ENCODE measurements at places on chromosomes 6 and 20.

- peak; percentile 17 for DNase-seq
These were observed 110.9 kb downstream of the HFE start for GRCh38 chr6:26197933-26198721.

DNA sequence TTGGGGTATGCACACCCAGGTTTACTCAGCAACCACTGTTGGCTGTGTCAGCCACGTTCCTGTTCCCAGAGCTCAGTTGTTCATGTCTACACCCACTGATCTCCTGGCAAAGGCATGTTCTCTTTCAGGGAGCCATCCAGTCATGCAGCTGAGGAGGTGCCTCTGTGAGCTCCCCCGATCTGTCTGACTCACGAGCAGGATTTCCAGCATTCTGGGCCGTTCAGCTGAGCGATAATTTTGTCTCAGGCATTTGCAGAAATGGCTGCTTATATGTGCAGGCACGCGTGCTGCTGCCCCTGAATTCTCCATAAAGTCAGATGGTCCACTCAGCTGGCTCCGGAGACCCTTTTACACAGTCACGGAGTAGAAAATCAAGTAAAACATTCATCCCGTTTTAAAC lies 78.4 kb upstream of the IYD start:
- DNase-seq: no peak

DNA sequence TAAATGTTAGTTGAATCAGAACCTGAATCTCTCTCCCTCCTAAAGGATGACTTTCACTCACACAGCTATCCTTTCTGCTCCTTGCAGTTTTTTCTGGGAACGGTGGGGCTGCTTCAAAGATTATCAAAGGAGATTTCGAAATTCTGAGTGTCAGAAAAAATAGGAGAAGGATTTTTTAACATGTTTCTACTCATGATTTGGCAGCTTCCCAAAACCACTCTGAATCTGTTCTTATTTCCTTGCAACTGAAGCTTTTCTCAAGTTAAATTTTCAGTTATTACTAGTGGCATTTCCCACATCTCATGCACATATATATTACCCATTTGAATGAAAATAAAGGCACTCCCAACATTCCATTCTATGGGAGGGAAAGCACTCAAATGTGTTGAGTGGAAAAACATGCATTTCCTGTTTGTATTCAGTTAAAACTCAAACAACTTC lies 123.6 kb downstream of the LCA5 start:
- DNase-seq: no peak

GRCh38 chr6:14088600-14089192 lies 28.9 kb upstream of the CD83 start:
- no peak for DNase-seq

- DNase-seq: no peak
These were observed 121.9 kb downstream of the SIM1 start for GRCh38 chr6:100342830-100343229.

GRCh38 chr20:14848806-14849205 lies 511.4 kb upstream of the FLRT3 start:
- DNase-seq: no peak

DNA sequence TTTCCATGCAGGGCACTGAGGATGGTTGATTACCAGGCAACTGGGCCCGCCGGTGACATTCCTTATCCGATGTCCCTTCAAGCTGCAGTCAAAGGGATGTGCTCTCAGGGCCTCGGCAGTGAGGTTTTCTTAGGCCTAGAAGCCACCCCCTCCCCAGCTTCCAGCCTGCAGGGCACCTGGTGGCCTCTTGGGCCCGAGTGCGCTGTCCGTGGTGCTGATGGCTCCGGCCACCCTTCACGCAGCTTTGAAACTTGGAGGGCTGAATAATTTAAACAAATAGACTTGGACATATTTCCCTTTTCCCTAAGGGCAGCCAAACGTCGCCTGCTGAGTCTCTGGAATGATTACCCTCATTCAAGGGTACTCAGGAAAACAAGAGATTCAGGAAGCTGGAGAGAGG lies 8.9 kb upstream of the MLN start:
- DNase-seq: peak; percentile 21

DNA sequence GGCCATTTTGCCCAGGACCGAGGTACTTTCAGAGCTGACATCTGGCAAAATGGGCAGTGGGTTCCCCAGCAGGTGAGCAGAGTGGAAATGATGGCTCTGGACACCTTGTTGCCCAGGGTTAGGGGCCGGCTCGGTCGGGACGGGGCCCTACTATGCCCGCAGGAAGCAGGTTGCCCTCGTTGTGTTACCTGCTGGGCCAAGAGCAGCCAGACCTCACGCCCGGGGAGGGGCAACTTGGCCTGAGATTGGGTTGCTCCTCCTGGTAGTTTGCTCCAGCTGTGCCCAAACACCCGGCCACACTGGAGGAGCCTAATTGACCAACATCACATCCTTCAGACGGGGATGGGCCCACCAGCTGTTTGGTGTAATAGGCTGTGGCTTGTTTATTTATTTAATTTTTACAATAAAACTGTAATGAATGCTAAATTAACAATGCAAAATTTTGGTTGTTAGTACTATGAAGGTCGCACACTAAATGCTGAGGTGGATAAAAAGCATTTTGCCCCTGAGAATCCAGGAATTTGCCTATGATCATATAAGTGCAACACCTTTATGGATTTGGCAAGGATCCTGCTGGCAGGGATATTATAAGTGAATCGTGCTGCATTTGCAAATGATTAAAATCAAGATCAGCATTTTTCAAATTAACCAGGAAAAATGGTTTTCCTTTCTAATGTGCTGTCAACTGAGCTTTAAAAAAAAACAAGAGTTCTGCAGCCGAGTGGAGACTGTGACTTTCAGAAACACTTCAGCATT lies 26.6 kb upstream of the PCMTD2 start:
- no peak for DNase-seq

DNA sequence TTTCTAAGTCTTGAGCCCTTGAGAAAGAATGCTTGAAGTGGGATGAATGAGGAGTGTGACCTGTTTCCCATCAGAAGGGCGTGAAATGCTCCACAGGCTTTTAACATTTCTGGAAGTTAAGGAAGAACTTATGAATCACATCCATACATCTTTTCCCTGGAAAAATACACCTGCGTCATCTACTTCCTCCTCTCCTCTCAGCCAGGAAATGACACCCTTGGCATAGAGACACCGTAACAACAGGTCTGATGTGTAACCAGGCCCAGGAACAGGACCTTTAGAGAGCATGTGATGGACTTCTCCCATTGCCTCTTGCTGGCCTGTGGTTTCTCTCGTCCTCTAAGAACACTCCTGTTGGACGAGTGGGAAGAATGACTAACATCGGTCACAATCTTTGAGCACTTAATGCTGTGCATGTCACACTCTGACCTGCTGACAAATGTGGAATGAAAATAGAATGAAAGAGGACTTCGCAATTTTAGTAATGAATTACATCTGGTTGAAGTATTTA lies 28.5 kb upstream of the CITED2 start:
- no peak for DNase-seq

GRCh38 chr6:106643061-106643460 lies 13.7 kb downstream of the QRSL1 start:
- no peak for DNase-seq

GRCh38 chr6:89853068-89853467 lies 23.4 kb downstream of the CASP8AP2 start:
- DNase-seq: no peak

DNA sequence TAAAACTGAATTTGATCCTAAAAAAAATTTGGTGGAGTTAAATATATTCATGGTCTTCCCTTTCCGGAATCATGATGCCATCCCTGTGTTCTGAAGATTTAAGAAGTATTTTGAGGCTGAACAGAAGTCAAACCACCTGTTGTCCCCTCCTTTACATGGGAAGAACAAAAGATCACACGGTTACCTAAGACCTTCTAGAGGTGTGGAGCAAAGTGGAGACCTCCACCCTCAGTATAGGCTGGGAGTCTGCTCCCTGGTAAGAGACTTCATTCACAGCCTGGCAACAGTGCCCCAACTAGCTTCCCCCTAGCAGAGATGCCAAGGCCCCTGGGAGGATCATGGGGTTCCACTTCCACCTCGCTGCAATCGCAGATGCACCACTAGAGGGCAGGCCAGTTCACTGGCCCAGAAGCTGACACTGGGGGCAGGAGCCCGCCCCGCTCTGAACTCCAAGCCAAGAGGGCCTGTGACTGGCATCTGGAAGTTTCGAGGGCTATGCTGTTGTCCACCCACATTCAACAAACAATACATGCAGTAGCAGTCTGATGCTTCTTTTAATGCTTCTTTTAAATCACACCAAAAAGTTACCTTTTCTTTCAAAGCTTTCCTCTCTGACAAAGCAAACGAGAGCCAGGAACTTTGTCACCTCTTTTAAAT lies 19.5 kb upstream of the UBE2J1 start:
- DNase-seq: peak; percentile 76

DNA sequence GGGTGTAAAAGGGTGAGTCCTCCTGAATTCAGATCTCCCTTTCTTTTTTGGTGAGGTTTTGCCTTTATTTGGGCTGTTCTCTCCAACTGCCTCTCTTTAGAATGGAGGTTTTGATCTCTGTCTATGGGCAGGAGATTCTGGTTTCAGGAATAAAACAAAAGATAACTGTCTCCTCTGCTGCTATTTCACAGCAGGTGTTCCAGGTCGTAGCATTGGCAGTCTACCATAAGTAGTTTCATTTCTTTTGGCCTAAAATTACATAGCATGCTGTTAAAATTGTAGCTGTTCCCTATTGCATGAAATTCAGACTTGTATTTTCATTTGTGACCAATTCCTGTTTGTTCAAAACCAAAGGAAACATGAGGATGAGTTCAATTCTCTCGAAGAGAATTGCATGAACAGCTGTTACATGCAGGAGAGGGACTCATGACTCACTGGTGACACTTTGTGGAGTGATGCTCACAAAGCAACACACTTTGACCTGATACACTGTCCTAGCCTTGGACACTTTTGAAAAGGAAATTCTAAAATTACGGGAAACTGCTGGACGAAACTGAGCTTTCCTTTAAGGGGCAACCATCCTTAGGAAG lies 76.8 kb upstream of the SIRPG start:
- peak; percentile 57 for DNase-seq

GRCh38 chr6:151389618-151390275 lies 1.6 kb downstream of the ZBTB2 start:
- no peak for DNase-seq

DNA sequence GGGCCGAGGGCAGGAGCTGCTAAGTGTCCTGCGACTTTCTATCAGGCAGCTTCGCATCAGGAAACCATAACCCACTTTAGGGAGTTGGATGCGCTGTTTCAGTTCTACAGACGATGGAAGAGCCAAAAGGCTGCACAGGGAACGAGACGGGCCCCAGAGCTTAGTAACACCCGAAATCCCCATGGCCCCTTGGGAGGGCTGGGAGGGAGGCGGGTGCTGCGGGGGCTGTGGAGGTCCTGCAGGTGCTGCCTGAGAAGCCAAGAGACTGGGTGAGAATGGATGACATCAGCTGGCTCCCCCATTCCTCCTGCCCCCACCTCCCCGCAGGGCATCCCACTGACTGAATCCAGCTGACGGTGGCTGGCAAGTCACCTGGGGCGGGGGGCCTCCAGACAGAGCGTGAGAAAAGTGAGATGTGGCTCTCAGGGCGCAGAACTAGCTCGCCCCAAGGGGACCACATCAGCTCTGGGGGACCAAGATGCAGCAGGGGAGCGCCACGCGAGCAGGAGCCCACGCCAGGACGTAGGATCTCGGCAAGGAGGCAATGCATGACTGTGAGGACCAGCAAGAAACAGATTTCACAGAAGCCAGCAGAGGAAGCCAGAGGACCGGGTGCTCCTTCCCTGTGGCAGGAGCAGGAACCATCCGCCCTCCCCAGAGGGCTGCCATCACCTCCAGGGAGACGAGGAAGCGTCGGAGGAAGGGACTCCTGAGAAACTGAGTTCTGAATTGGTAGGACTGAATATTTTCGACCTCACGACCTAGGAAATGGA lies 36.8 kb downstream of the PNLDC1 start:
- no peak for DNase-seq

GRCh38 chr20:13947719-13948118 lies 42.7 kb downstream of the SEL1L2 start:
- no peak for DNase-seq

- no peak for DNase-seq
These were observed 28.0 kb downstream of the PNLDC1 start for GRCh38 chr6:159828074-159828473.

DNA sequence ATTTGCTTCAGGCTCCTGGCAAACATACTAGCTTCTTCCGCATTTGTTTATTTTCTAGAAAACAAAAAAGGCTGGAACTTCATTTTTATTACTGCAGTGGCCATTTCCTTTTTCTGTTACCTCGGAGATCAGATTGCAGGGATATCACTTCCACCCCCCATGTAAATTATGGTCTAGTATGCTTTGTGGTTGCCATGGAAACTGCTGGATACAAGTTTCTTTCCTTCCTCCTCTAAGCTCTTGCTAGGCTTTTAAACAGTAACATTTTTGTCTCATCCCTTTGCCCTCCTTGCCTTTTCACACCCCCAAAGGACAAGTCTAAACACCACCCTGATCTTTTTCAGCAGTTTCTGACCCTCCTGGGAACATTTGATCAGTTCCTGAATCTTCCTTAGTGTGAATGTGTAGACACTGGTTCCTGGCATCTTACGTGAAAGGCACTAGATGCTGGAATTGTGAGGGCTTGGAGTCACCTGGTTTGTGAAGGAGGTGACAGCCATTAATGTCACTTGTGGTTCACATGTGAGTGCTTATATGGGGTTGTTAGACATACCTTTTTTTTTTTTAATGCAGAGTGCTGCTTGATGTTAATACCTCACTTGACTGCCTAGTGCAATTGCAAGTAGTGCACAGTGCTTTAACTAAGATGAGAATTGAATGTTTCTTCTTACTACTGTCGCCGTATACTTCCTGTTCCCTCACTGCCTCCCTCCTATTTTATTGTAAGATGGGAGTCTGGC lies 181.6 kb downstream of the JARID2 start:
- no peak for DNase-seq

DNA sequence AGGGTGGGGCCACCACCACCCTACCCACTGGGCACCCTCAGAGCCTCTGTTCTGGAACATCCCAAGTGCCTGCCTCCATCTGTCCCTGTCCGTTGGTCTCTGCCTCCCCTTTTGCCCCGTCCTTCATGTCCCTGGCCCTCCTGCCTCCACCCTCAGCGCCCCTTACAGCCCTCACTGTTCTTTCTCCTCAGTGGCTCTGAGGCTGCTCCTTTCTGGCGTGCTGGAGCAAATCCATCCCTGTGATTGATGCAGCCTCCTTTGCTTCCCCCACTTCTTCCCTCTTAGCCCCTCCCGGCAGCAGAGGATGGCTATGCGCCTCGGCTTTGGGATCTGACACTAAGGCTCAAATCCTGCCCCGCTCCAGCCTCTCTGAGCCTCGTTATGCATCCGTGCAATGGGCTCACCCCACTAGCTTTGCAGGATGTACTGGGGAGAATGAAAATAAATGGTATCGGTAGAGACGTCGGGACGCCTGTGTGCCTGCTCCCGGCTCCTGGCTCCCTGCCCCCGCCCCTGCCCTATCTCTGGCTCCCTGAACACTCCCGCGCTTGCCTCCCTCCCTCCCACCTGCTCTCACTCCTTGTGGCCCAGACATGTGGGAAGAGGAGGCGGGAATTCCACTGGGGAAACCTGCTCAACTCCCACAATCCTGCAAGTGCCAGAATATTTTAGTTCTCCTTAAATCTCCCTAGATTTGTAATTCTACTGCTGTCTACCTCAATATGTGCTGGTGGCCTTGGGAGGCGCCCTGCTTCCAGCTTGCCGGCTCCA lies 13.1 kb downstream of the VSTM2L start:
- DNase-seq: no peak
